RPMI8226 (cell line): ENCODE measurements at places on chromosomes 12 and 14.

GRCh38 chr14:91243074-91243471 lies 1.4 kb downstream of the GPR68 start:
- DNase-seq, result no peak

- no peak for DNase-seq
Observed at GRCh38 chr12:12398026-12398859, 41.4 kb downstream of the BORCS5 start.

- no peak for DNase-seq
Observed at GRCh38 chr12:96669786-96670185, 180.4 kb downstream of the CFAP54 start.

DNA sequence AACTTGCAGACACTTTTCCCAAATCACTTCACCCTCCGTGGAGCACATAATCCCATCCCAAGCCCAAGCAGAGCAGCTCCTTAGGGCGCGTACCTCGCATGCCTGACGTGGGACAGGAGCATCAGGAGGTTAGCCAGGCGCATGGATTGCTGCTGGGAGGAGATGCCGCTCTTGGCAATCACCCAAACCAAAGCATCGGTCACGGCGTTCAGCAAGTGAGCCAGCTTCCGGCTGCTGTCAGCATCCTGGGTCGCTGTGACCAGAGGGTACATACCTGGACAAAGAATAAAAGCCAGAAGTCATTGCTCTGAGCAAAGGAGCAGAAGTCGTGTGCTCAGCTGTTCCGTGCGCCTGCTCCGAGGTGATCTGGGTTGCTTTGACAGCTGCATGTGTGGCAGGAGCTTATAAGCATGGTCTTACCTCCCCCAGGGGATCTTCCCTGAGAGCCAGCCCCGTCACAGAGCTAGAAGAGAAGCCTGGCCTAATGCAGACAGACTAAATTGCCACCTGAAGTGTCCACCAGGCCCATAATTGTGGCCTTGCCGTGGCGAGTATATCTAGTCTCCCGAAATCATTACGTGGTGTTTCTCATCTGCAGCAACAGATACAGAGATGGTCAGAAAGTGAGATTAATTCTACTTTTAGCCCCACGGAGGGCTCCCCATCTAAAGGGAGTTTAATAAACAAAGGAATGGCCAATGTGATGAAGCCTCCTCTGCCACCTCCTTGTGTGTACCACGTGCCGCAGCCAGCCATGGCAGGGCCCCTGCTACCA lies 59.1 kb downstream of the ESR2 start:
- DNase-seq, result no peak

DNA sequence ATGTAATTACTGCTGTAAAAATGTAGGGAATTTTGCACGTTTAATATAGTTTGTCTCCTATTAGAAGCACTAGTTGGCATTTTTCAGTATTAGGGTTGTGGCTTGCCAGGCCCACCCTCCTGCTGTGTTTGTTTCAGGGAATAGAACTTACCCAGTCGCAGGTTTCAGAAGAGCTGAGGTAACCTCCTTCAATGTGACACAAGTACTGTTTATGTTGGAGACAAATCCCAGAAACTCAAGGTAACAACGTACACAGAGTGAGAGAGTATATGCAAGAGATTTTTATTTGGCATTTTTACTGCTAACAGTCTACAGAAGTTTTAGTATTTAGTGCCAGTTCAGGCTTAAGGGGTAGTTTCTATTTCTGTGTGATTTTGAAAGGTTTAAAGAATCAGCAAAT lies 284.3 kb downstream of the RAD51B start:
- no peak for DNase-seq

DNA sequence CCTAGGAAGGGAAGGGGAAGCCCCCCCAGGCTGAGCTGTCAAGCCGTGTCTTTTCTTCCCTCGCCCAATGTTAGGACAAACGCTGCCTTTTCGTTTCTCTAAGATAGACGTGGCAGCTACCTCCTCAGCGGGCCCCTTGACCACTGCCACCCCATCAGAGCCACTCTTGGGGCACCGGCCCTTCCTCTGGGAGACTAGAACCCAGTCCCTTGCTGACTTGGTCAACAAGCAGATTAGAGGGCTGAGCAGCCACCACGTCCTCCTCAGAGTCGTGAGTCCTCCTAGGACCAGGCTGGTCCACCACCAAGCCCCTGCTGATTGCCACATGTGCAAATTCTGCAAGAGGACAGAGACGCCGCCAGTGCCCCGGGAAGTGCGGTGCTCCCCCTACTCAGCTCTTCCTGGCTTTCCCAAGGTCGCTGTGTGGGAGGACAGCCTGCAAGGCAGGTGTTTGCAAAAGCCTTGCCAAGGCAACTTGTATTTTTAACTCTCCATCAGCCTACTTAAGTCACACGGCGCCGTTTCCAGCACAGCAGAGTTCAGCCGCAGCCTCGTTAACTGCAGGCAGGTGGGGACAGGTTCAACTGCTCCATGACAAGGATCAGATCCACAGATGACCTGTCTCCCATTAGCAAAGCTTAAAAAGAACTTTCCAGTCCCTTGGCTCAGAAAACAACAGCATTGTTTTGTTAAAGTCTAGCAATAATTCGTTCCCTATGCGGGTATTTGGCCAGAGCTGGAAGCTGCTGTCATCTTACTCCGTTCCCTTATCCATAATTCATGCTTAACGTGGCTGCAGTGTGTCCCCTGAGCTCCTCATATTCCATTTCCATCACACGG lies 65.6 kb downstream of the TESC start:
- DNase-seq, result no peak

- no peak for DNase-seq
Observed at GRCh38 chr12:38144601-38145436, 171.8 kb upstream of the ALG10B start.

GRCh38 chr12:42003031-42003430 lies 141.6 kb downstream of the GXYLT1 start:
- DNase-seq, result no peak

DNA sequence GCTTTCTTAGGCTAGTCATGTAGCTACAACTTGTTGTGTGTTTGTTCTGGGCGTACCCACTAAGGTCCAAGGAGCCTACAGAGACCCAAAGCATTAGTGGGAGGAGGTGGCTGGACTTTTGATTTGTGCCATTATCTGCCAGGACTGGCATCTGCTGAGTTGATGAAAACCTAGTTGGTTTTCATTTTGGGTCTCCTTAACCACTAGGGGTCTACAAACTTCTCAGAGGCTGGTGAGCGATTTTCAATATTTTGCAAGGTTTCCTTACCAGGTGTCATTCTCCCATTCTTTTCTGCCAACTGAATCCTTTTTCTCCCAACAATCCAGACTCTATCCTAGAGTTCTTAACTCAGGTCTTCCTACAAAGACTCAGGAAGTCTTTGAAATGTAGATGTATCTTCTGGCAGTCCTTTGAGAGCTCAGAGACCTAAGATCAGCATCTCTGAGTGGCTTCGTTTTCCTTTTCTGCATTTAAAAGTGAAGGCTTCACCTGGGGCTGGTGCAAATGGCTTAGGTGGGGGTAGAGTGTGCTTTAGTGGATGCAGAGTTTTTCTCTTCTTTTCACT lies 150.0 kb upstream of the RMST start:
- DNase-seq, result no peak

GRCh38 chr12:20646239-20646827 lies 48.8 kb upstream of the SLCO1C1 start:
- DNase-seq, result peak; percentile 49

GRCh38 chr14:60184146-60184904 lies 19.1 kb upstream of the DHRS7 start:
- peak; percentile 64 for DNase-seq

DNA sequence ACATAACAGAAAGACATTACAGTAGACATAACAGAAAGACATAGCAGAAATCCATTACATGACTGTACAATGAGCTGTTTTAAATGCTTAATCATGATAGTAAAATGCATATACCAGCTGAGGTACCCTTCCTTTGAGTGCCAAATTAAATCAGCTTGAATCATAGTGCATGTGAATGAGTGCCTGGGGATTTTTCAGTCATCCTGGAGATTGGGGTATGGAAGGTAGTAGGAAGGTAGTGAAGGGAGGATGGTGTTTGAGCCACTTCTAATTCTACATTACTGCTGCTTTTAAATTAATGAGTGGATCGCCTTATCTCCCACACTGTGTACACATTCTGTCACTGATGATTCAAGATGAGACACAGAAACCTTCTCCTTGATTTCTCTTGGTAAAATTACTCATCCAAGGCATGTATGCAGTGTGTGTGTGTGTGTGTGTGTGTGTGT lies 534.2 kb downstream of the LRFN5 start:
- DNase-seq, result no peak

DNA sequence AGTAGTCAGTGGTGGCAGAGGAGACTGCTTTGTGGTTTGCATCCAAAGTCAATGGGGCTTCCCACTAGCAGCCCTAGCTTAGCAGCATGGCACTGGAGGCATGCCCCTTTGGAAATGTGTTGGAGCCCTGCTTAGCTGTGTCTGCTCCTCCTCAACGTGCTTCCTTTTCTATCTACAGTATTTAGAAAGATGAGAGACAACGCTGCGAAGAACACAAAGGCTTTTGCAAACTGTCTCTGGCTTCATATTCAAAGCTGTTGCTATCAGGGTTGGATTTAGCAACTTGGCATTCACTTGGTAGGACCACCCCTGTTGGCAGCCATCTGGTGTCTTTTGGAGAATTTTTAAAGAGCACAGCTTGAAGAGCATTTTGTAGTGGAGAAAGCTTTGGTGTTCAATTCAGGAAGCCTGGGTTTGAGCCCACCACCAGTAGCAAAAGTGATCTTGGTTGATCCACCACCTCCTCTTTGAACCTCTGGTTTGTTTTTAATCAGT lies 82.1 kb upstream of the CCDC196 start:
- DNase-seq, result no peak

GRCh38 chr12:11716794-11717518 lies 67.5 kb downstream of the ETV6 start:
- DNase-seq, result no peak

GRCh38 chr14:105865904-105866840 lies 339.8 kb downstream of the TMEM121 start:
- no peak for DNase-seq

DNA sequence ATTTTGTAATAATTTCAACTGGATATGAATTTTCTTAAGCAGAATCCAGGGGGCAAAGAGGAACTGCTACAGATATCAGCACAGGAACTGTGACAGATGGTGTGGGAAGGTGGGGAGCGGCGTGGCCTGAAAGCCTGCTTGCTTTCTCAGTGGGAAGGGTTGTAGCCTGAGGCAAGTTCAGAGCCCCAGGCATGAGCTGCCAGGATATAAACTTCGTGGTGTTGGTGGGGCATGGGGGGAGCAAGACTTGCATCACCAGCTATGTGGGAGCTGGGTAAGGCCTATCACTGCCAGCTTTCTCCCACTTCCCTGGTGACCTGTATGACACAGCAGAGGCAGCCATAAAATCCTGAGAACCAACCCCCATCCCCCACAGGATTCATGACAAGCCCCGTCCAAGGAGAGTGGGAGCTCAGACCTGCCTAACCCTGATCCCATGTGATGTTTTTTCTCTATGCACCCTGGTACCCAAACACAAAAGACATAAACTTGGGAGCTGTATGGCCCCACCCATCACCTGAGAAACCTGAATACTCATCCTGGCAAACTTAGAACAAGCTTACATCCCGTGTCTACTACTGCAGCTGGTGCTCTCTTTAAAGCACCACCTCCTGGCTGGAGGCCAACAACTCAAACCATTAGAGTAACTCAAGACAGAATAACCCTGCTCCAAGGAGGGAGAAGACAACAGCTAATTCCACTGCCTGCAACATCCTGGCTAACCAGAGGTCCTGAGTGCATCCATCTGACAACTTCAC lies 16.5 kb downstream of the CLEC1A start:
- peak; percentile 34 for DNase-seq

DNA sequence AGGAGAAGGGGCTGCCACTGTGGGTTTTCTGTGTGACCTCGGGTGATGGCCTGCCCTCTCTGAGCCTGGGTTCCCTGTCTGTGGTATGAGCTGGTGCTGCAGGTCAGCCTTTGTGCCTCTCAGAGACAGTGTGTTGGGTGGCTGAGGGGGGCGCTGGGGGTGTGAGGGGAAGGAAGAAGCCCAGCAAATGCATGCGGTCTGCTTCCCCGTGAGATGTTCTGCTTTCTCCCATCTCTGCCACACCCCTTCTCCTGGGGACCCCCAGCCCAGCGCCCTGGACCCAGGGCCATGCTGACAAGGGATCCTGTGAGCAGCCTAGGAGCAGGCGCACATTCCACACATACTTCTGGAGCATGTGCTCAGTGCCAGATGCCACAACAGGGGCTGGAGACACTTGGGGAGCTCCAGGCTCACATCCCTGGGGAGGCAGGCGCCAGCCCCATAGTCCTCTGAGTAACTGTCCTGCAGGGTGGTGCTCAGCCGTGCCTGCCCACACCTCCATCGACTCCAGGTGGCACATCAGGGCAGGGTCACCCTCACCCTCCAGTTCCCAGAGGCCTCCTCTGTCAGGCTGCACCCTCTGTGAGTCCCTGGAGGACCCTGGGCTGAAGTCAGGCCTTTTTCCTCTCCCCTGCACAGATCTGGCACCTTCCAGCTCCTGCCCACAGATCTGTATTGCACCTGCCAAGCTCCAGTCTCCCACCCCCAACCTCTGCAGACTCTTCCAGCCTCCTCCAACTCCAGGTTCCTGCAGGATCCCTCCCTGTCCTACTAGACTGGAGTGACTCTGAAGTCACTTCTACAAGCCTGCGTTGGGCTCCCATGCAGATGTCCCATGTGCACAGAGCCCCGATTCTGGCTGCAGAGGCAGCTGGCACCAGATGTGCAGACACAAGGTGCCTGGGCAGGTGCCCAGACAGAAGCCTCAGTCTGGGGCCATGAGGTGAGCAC lies 205.6 kb downstream of the KIF26A start:
- DNase-seq, result no peak
